Activated T-cell treated with anti-CD3 and anti-CD28 coated beads for 4 hours (primary cell): ENCODE measurements at places on chromosomes 1 and 21.
A peak's percentile ranks its signal among the peaks of the same experiment; 100 is the strongest.

- DNase-seq, result no peak
Observed at GRCh38 chr21:35565204-35565611, 495.1 kb downstream of the SETD4 start.

DNA sequence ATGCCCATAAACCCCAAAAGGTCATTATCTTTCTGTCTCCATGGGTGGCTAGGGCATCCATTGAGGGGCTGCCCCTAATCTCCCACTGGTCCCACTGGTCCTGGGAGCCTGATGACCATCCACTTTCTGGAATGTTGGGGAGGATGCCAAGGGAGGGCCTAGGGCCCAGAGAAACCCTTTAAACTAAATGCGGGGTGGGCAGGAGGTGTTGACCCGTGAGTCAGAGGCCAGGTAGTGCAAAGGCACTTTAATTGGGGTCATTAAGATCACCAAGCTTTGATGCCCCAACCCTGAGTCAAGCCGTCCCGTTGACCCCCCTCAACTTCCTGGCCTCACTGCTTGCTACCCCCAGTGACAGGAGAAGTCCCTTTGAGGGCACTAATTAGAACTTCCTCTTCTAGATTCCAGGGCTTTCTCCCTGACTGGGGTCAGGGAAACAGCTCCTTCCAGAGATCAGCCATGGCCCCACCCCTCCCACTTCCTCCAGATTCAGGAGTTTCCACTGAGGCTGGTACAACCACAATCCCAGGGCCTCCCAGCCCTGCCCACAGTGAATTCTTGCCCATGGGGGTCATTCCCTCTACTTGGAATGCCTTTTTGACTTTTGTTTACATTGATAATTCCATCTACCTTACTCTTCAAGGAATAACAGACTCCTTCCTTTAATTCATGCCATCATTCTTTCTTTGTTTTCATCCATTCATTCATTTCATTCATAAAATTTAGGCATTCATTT is 15.5 kb upstream of the SERINC2 start:
- no peak for DNase-seq

DNA sequence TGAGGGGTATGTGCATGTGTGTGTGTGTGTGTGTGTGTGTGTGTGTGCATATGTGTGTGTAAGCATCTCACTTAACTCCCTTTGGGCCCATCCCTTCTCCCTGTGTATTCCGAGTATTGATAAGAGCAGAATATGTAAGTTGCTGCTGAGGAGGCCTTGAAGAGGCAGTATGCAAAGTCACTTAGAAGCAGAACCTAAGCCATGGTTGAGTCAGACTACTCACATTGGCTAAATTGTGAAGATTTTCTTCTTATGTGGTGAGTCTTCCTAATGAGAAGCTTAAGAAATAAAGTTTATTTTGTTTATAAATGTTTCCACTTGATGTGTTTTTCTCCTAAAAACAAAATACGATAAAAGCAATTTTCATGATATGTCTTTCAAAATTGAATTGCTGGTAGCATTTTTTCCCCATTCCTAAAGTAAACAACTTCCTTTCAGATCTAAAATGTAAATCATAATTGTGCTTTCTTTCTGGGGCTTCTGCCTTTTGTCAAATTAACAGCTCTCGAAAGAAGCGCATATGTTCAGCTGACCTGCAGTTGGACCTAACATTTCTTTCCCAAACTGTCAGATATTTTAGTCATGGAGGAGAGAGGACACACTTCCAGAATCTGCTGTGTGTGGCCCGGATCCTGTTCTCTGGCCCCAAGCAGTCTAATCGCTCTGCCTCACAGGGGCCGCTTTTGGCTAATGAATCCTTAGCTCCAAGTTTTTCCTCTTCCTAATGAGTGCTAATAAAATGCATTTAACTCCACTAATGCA is 284.0 kb downstream of the DUSP10 start:
- DNase-seq, result no peak

DNA sequence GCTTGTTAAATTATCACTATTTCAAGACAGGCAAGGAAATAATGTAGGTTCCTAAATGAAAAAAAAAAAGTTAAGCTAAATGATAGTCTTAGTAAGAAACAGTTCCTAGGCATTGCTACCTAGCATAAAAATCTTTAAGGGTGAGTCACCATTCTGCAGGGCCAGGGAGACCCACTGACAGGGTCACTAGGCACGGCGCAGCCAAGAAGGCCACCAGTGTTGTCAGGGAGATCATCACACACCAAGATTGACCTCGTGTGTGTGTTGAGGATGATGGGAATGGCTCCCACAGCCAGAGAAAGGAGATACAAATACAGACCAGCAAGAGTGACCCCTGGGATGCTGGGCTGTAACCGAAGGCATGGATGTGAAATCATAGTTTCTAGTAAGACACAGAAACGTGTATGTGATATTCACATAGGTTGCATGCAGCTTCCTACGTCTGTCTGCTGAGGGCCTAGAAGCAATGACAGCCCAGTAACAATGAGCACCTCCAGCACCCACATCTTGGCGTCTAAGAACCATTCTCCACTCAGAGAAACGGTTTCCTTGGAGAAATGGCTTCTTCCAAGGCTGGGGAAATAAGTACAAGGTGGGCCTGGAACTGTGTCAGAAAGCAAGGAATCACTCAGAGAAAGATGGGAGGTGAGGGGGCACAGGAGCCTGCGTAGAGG is 29.1 kb downstream of the RIPK4 start:
- DNase-seq, result no peak

GRCh38 chr1:206002871-206003801 is at the start of gene RAB7B:
TSS of gene RAB7B (minus strand) at chr1:206003395. CDS start at chr1:205994135, 9,260 bp downstream.
- DNase-seq, result no peak

GRCh38 chr1:89873288-89873687 is 52.5 kb downstream of the LRRC8D start:
- DNase-seq, result no peak

- no peak for DNase-seq
Observed at GRCh38 chr21:46150491-46151121, 4.8 kb downstream of the FTCD start.

- no peak for DNase-seq
Observed at GRCh38 chr1:64934878-64935275, 31.5 kb downstream of the JAK1 start.

GRCh38 chr1:65243491-65243890 is 65.9 kb upstream of the DNAJC6 start:
- DNase-seq, result no peak

GRCh38 chr21:42646076-42646825 is 7.2 kb upstream of the PDE9A start:
- no peak for DNase-seq

GRCh38 chr1:58852731-58853485 is 69.1 kb upstream of the JUN start:
- no peak for DNase-seq

- DNase-seq, result no peak
Observed at GRCh38 chr1:150534002-150534401, 15.2 kb upstream of the ADAMTSL4 start.

DNA sequence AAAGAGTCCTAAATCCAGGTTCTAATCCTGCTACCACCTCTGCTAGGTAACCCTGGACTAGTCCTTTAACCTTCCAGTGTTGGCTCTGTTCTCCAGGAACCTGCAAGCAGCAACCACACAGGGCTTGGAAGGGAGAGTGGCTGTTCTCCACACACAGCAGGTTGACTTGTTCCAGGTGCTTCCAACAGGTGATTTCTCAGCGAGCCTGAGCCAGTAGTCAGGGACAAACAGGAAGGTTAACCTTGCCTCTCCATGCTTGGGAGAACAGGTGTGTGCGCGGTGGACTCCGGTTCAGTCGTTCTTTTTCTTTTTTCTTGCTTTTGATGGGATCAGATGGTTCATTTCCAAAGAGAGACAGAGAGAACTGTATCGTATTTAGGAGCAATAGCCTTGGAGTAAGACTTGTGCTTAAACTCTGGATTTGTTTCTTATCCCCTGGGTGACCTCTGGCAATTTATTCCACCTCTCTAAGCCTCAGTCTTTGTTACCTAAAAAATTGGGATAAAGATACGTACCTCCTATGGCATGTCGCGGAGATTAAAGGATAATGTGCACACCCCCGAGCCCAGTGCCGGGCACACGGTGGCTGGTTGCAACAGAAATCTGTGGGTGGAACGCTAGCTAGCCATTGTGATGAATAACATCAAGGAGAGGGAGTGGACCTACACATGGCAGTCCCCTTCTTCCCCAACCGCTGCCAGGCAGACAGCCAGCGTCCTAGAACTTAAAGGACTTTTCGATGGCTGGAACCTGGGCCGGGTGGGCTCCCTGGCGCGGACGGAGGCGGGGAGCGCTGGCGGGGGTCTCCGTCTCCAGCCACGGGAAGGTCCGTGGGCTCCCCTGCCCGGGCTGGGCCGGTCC is 583 bp upstream of the CACHD1 start:
- DNase-seq, result no peak

DNA sequence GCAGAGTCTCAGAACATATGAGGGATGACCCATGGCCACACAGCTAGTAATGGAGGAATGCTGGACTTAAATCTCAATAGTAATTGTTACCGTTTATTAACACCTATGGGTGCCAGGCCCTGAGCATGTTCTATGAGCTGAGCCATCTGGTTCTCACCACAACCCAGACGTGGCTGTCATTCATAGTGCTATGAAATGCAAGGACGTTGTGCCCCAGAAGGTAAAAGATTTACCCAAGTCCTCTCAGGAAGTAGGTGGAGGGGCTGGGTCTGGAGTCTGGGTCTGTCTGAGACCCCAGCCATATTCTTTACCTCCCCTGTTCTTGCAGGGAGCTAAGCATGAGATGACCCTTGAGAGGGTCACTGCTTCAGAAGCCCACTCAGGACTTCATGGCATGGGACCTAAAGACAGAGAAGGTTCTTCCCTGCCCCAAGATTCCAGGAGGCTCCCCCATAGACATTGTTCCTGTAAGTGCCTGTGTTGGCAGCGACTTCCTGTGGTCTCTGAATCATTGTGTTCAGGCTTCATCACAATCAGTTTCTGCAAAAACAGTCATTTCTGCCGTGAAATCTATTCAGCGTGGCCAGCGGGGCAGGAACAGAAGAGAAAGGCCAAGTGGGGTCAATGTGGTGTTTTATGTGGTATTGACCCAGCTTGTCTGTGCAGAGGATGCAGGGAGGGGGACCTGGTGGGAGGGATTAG is 475.4 kb downstream of the PTPRU start:
- no peak for DNase-seq

DNA sequence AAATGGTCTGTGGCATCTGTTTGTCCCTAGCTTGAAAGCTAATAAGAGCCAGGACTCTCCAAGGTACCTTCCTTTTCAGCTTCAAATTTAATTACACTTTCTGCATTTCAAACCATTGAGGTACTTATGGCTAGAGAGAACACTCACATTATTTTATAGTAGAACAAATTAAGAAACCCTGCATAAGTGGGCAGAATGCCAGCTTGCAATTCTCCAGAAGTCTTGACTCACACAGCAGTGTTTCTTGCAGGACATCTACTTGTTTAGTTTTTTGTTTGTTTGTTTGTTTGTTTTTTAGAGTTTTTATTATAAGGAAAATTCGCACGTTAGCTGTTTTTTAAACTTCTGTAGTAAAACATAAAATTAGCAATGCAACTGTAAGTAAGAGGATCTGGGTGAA is 397.2 kb downstream of the NEGR1 start:
- no peak for DNase-seq

- no peak for DNase-seq
Observed at GRCh38 chr1:3003941-3004270, 17.4 kb upstream of the ACTRT2 start.

GRCh38 chr1:3892748-3893147 is 7.3 kb downstream of the C1orf174 start:
- DNase-seq, result no peak

- DNase-seq, result no peak
Observed at GRCh38 chr1:225896494-225896893, 7.5 kb upstream of the LEFTY1 start.

DNA sequence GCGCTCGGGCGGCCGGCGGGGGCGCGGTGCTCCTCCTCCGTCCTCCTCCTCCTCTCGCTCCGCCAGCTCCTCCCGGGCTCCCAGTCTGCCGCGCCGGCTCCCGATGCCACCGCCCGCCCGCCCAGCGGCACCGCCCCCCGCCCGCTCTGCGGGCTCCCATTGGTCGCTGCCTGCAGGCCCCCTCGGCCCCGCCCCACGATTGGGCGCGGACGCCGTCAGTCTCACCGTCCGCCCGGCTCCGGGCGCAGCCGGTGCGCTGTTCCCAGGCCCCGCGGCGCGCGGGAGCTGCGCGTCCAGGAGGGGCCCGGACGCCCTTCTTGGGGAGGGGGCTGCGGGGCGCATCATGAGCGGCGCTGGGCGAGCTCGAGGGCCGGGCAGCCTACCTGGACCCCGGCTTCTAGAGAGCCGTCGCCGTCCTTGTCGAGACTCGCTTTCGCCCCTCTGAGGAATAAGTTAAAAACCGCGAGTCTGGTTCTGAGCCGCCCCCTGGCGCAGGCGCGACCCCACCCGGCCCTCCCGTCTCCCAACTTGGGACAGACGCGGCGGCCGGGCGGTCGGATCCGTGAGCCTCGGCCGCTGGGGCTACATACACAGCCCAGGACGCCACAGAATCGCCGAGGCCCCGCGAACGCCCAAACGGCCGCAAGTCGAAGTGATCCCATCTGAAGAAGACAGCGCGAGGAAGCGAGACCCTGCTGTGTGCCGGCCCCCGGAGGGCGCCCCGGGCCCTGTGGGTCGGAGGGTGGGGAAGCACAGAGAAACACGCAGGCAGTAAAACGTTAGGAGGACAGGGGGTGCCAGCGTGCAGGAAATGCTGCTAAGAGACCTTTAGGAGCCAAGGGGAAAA is at the start of gene SIPA1L2:
Gene SIPA1L2, minus strand, starts transcription at position 87 of the 847 bp plus-strand sequence. CDS start 114,794 bp downstream, outside the sequence.
- DNase-seq, result peak; percentile 83

DNA sequence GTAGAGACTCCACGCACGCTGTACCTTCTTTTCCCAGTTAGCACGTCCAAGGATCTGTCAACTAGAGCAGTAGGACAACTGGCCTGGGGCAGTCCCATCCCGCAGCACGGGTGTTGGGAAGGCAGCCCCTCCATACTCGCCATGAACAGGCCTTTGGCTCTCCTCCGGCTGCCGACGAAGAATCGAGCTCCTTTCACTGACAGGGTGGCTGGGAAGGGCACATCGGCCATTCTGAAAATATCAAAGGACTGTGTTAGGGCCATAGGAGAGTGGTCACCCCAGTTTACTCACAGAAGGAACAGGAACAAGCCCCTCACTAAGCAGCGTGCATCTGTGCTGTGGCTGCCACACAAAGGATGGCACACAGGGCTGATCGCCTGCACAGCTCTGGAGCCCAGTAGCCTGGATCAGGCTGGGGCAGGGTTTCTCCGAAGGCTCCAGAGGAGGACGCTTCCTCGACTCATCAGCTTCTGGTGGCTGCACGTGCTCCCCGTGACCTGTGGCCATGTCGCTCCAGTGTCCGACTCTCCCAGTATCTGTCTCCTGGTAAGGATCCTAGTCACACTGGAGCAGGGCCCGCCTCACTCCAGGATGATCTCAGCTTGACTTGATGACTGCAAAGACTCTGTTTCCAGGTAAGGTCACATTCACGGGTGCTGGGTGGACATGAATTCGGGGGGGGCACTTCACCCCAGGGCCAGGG is 8.9 kb downstream of the KRTAP10-1 start:
- DNase-seq, result no peak
